Stimulated activated CD4-positive, alpha-beta T cell treated with anti-CD3 and anti-CD28 coated beads, Interleukin-12 subunit alpha, Interleukin-12 subunit beta, amount 100 ng/mL, for 48 hours (primary cell): ENCODE measurements at places on chromosomes 3 and 15.

DNA sequence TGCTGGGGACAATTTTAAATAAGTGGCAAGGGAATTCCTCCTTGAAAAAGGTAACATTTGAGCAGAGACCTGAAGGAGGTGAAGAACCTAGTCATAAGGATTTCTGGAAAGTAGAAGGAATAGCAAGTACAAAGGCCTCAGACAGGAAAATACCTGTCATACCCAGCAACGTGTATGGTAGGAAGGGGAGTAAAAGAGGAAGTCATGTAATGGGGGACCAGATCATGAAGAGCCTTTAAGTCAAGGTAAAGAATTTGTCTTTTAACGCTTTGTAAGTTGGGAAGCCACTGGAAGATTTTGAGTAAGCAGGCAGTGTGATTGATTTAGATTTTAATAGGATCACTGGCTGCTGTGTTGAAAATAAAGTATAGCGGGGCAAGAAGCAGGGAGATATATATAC lies 43.4 kb upstream of the FAH start:
- DNase-seq: no peak

DNA sequence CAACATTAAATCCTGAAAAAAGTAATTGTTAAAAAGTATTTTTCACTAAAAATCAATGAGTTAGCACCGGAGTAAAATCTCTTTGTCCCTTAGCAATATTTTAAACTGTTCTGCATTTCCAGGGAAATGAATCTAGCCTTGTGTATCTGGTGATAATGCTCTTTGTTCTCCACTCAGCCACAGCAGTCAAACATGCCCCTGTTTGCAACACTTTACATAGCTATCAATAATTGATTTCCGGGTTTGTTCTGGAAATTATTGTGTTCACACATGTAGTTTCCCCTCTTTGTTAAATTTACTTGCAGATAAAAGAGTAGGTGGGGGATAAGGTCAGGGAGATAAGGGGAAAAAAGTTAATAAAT lies 3.6 kb upstream of the A4GNT start:
- no peak for DNase-seq

DNA sequence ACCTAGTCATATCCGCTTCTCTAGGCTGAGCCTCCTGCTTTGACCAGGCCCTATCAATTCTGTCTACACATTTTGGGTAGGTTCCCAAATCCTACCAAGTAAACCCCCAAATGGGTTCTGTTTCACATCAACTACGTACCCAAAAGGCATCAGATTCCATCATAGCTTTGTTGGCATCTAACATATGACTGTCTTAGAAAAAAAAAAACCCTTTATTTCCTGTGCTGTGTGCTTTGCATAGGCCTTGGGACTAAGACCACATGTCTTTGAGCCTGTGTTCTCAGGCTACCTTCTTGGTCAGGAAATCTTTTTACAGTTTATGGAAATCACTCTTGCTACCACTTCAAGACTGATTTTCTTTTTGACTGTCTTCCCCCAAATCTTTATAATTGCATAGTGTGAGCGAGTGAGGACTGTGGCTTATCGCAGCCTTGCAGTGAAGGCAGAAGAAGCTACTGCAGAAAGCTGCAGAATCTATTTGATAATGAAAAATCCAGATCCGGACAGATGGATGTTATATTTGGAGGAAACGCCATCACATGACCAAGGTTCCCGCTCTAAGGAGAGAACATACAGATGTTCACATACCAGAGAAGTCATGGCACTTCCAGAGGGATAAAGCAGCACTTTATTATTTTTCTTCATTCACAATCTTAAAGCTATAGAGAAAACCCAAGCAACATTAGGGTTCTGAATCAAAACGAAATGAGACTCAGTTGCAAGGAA lies 111.2 kb downstream of the EOMES start:
- no peak for DNase-seq

DNA sequence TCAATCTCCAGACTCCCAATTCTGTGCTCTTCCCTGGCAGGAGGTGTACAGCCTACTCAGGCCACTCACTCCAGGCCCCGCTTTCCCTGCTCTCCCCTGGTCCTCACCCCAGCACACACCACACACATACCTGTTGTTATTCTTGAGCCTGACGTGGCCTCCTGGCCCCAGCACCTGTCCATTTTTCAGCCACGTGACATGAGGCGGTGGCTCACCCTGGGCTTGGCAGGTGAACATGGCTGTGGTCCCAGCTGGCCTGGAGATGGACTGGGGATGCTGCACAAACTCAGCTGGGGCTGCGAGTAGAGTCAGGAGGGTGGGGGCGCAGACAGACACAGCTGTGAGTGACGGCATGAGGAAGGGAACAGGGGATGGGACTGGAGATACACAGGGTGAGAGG lies 27.3 kb downstream of the RNU5B-1 start:
- no peak for DNase-seq

- DNase-seq: no peak
Measured at GRCh38 chr3:136414476-136414875, 164.3 kb downstream of the PCCB start.

DNA sequence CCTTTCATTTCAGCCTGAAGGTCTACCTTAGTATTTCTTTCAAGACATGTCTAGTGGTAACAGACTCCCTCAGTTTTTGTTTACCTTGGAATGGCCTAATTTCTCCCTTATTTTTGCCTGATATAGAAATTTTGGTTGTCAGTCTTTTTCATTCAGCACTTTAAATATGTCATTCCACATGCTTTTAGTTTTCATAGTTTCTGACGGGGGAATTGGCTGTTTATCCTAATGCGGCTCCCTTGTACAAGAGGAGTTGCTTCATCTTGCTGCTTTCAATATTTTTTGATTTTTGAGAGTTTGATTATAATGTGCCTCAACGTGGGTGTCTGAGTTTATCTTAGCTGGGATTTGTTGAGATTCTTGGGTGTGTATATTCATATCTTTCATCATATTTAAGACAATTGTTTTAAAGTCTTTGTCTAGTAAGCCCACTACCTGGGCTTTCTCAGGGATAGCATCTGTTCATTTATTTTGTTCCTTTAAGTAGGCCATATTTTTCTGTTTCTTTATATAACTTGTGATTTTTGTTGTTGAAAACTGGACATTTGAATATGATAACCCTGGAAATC lies 51.1 kb upstream of the PYDC2 start:
- DNase-seq: no peak

- no peak for DNase-seq
Measured at GRCh38 chr3:194945508-194945907, 259.8 kb downstream of the FAM43A start.

DNA sequence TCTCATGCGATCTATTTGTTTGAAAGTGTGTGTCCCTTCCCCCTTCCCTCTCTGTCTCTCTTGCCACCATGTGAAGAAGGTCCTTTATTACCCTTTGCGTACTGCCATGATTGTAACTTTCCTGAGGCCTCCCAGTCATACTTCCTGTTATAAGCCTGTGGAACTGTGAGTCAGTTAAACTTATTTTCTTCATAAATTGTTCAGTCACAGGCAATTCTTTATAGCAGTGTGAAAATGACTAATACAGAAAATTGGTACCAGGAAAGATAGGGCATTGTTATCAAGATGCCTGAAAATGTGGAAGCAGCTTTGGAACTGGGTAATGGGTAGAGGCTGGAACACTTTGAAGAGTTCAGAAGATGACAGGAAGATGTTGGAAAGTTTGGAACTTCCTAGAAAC lies 743.7 kb upstream of the NECTIN3 start:
- no peak for DNase-seq

DNA sequence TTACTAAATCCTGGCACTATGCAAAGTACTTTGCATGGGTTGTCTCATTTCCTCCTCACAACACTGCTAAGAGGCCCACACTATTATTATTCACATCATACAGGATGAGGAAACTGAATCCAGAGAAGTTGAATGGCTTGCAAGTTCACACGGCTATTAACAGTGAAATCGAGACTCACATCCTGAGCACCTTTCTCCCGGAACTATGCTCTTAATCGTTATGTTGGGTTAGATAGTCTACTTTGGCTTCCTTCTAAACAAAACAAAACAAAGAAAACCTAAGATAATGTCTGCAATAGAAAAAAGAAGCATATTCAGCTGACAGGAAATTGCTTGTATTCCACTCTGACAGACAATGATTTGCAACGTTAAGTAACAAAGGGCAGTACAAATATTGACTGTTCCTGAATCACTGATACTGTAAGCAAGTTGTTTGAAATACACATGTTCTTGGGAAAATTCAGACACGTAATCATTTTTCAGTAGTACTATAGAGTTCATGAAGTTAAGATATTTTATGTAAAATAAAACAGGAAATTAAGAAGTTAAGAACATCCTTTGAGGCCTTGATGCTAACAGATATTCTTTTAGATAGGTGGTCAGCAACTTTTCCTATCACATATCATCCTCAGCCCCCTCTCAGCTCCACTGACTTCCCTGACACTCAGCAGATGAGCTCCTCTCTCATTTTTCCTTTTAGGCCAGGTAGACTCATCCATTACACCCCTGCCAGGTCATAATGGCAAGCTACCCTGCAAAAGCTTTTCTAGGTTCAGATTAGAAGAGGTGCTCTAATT lies 40.7 kb downstream of the C2CD4B start:
- no peak for DNase-seq

GRCh38 chr3:182972387-182972786 lies 8.0 kb downstream of the DCUN1D1 start:
- DNase-seq: no peak

- no peak for DNase-seq
Measured at GRCh38 chr3:163056874-163057497, 1560.4 kb downstream of the OTOL1 start.

GRCh38 chr3:131705558-131706051 lies 202.8 kb upstream of the MRPL3 start:
- DNase-seq: no peak

DNA sequence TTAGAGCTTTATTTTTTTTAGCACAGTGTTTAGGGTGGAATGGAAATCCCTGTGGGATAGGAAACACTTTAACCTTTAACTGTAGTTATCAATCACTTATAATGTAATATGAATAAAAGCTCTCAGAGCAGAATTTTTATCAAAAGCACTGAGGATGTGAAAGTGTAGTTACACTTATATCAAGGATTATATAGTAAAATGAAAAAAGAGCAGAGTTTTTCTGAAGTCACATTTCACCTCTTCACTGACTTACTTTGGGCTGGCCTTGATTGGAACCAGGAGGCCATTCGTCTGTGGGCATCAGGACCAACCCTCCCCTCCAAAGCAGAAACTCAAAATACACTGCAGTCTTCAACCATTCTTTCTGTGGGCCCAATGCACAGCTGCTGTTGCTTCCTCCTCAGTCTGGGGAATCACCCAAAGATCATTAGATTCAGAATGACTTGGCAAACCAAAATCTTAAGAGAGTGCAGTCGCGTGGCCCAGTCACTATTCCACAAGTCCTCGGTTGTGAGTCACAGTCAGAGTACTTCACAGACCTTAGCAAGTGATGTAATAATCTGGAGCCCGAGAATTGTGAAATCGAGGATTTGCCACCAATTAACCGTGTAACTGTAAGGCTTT lies 132.6 kb upstream of the COL8A1 start:
- peak; percentile 16 for DNase-seq

DNA sequence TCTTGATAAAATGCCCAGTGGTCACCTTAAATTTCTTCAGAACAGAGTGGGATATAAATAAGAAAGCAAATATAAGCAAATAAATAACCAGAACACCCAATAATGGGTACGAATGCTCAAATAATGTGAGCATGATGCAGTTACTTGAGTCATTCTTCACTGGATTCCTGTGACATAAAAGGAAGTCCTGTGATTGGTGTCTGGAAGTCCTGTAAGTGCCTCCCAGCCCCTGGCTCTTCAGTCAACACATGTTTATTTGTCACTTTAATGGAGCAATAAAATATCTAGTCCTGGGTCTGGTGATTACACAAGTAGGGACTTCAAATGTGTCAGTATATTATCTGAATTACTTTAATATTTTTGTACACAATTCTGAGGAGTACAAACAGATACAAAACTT lies 30.4 kb downstream of the TMEM212 start:
- no peak for DNase-seq

DNA sequence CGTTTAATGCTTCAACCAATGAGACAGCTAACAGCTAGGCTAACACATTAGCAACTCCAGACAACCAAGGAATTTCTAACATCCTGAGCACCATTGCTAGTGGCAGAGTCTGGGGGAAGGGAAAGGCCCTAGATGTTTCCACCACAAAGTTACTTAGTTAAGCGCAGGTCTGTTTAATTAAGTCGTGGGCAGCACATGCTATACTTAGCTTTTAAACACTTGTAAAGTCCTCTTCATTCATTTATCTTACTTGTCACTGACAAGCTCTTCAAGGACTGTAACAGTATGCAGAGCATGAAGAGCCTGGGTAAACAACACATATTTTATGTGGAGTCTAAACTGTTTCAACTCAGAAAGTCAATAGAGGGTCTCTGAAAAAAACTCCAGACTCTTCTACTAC lies 221.1 kb upstream of the WNT5A start:
- no peak for DNase-seq

DNA sequence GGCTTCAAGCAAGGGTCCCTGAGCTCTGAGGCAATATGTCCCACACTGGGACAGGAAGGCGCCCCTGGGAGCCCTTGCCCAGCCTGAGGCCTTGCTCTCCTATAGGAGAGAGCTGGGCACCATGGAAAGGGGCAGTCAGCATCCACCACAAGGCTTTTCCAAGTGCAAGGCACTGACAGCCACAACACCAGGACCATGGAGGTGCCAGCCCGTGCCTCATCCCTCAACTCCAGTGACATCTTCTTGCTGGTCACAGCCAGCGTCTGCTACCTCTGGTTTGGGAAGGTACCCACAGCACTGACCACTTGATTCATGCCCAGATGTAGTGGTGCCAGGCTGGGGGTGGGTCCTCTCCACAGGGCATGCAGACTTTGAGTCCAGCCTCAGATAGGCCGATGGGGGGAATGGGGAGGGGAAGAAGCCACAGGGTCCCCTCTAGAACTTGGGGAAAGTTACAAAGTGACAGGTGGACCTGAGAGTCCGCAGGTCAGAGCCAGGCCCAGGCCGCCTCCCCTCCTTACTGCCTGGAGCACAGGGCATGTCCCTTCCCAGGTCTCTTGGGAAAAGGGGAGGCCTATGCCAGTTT lies 11.8 kb downstream of the VILL start:
- DNase-seq: no peak

- DNase-seq: no peak
Measured at GRCh38 chr3:32392536-32393302, 1.1 kb downstream of the CMTM7 start.

DNA sequence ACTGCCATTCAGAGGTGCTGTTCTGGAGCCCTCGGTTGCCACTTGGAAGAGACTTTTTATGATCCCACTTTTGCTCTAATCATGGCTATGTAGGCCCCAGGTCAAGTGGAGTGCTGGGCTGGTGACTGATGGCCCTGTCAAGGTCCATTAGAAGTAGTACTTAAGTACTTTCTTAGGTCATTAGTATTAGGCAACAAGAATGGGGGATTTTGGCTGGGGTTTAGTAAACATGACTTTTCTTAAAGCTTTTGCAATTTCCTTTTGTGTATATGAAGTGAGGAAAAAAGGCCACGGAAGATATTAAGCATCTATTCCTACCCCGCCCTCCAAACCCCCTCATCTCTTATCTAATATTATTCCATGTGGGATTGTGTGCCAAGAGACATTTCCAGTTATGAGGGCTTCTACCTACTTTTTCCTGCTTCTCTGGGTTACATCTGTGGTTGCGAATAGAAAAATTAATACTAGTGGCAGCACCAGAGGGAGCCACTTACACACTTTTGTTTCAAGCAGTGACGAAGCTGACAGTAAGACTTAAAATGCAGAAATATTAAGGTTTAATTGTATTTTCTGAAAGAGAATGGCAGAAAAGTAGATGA lies 13.9 kb downstream of the NLGN1 start:
- DNase-seq: no peak

- no peak for DNase-seq
Measured at GRCh38 chr3:8642001-8642400, 2.6 kb downstream of the SSUH2 start.
